Left kidney (tissue), 8 donors: ENCODE measurements at places on chromosomes 16 and 17. TPM values are rescaled to one million over a fixed set of nuclear protein-coding genes. Genes with fewer than 3 reads are reported as not detected.

The TPSAB1 gene
- not detected for polyA plus RNA-seq

The KRTAP9-8 gene
- not detected for polyA plus RNA-seq

GRCh38 chr17:75876190-75876937 lies 2.0 kb downstream of the TRIM47 start:
- no peak for DNase-seq

DNA sequence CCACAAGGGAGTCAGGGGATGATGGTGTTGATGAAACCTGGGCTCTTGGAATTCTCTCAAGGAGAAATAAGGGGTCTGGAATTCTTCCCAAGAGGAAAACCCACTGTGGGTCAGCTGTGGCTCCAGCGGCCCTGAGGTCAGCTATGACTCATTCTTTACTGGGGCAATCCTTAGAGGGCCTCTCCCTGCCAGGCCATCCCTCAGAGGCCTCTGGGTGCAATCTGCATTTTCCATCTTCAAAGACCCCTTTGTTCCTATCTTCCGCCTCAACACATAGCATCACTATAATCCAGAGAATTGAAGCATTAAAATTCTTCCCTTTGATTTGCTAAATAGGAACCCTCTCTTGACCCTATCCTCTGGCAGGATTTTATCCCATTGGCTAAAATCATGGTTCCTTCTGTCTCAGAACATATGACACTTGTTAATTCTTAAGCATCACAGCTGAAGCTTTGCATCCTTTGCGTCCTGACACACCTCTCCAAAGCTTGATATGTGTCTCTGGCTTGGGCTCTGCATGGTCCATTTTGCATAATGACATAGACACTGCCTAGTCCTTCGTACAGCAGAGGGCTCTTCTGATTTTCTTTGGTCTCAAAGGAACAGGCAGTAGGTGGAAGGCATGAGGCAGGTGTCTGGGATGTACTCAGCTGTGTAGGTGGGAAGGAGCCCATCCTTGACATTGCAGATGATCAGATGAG lies 4.4 kb upstream of the KRT37 start:
- no peak for DNase-seq

DNA sequence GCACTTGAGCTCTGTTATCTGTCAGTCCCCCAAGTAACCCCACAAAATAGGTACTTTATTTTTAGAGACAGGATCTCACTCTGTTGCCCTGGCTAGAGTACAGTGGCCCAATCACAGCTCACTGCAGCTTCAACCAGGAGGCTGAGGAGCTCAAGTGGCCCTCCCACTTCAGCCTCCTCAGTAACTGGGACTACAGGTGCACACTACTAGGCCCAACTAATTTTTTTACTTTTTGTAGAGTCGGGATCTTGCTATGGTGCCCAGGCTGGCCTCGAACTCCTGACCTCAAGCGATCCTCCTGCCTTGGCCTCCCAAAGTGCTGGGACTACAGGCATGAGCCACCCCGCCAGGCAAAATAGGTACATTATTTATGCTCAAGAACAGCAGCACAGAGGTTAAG lies 99.6 kb downstream of the MGAT5B start:
- no peak for DNase-seq
